ENCODE measurements at places on chromosomes 4 and X.

GRCh38 chrX:153862369-153863250 is 23.4 kb downstream of the L1CAM start:
- DNase-seq = no peak

- DNase-seq = no peak
Measured at GRCh38 chr4:121860121-121860520, 10.2 kb downstream of the BBS7 start.

- DNase-seq = no peak
Measured at GRCh38 chrX:10611441-10612090, 8.8 kb downstream of the MID1 start.

DNA sequence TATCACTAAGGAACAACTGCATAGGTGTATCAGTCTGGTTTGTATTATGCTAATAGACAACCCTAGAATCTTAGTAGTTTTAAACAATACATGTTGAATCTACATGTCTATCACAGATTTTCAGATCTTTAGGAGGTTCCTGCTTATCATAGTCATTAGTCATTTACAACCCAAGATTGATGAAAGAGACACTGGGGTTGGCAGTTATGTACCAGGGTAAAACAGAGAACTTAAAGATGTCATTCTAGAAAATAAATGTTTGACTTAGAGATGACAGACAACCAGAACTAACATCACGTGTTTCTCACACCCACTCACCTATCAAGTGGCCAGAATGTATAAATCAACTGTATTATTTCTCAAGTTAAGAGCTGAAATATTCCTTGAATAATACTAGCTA is 181.9 kb downstream of the PABPC4L start:
- DNase-seq = no peak

DNA sequence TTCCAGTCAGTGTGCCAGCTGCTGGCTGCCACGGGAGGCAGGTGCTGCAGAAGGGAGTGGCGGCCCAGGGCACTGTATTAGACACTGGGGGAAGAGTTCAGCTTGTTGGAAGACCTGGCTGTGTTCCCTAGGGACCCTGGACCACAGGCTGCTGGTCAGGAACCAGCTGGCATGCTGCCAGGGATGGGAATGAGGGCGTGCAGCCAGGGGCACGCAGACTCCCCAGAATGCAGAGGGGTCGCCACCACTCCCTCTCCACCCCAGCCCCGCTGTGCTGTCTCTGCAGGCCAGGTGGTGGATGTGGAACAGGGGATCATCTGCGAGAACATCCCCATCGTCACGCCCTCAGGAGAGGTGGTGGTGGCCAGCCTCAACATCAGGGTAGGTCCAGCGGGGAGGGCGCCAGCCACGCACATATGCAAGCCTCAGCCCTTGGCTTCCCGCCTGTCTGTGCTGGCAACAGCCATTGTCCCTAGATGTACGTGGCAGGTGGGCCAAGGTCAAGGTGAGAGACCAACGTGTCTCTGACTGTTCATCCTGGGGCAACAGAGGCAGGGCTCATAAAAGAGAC is 12.3 kb downstream of the ABCD1 start:
- no peak for DNase-seq

GRCh38 chr4:150699599-150699998 is 117.6 kb downstream of the MAB21L2 start:
- no peak for DNase-seq
